ENCODE measurements at places on chromosomes 12 and 14.

DNA sequence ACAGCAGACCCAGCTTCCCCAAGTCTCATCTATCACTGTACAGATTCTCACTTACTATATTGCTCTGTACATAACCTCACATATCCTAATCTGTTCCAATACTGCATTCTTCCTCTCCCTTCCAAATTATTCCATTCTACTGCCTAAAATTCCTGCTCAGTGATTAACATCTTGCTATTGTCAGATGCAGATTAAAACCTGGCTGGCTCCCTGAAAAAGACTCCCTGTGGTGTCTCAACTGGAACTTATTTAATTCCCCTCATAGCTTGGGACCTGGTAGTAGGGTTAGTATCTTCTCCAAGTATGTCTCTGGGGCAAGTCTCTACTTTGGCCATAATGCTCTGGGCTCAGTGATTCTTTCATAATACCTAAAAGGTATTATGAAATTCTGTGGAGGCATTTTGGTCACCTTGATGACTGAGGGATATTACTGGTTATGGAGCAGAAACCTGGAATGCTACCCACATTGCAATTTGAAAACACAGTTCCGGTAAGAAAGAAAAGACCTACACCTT, 55.8 kb downstream of the PAWR start:
- DNase-seq = no peak

DNA sequence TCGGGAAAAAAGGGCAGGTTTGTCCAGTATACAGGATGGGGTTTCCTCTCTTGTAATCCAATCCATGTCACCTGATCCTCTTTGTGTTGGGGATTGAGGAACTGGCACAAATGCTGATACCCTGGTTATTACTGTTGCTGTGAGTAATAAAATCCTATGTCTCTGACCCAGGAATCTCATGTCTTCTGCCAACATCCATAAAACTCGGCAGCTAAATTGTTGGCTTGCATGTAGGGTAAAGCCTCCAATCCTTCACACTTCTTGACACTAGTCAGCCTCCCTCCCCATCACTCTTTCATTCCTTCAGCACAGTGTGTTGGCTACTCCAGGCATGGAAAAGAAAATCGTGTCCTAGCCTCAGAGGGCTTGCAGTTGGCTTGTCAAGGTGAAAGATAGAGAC, 9.2 kb upstream of the NOS1 start:
- DNase-seq = no peak

DNA sequence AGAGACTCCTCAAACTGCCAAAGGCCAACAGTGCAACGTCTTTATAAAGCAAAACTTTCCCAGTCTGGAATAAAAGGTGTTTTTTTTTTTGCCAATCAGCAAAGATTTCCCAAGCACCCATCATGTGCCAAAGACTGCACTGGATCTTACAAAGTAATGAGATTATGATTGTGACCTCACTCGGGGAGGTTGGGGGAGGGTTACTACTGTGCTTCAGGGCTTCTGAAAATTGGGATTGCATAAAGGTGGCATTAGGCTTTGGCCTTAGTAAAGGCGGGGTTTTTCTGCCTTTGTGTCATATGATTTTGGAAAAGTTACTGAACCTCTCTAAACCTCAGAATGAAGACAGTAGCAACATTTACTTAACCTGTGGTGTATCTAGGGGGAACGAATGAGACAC, 233.8 kb downstream of the DACT1 start:
- DNase-seq = no peak

DNA sequence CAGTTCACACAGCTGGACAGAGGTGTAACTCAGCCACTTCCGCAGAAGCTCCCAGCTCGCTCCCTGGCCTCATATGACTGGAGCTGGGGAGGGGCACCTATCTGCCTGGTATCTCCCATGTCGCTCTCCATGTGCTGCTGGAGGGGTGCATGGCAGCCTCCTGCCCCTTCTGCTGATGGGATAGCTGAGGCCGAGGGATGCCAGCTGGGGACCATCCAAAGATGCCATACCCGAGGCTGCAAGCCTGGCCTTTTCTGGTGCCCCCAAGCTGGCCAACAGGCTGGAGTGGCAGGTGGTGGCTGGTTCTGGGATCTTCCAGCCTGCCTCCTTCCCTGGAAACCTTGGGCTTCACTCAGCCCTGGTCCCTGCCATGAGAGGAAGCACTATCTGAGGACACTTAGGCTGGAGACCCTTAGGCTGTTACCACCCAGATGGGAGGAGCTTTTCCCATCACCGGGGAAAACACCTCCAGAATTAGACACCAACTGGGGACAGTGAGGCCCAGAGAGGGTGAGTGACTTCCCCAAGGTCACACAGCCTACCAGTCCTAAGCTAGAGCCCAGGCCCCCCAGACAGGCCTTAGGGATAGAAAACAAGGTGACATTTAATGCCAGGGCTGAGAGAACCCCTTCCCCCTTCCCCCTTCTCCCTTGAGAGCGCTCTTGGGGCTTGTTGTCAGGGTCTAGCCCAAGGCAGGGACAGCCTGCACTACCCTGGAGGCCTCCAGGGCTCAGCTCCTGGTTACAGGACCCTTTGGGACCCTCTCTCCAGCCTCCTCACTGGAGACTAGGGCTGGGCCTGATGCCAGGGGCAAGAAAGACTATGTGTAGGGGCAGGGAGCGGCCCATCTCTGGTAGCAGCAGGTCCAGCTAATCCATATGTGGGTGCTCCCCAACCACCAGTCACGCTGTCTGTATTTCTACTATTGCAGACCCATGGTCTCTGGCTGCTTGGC, 7.1 kb downstream of the DTX1 start:
- DNase-seq = no peak

DNA sequence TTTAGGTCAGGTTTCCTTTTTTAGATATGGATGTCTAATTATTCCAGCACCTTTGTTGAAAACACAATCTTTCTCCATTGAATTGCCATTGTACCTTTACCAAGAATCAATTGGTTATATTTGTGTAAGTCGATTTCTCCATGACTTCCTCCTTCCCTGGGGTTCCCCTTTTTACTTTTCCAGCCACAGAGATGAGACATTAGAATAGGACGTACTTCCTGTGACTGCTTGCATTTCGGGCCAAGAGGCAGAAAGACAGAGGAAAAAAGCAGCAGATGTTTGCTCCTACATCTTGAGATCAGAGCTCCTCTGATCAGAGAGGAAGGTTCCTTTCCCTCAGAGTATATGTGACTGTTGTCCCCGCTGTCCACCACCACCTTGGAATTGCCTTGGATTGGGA, 453.7 kb upstream of the RGS6 start:
- DNase-seq = no peak

DNA sequence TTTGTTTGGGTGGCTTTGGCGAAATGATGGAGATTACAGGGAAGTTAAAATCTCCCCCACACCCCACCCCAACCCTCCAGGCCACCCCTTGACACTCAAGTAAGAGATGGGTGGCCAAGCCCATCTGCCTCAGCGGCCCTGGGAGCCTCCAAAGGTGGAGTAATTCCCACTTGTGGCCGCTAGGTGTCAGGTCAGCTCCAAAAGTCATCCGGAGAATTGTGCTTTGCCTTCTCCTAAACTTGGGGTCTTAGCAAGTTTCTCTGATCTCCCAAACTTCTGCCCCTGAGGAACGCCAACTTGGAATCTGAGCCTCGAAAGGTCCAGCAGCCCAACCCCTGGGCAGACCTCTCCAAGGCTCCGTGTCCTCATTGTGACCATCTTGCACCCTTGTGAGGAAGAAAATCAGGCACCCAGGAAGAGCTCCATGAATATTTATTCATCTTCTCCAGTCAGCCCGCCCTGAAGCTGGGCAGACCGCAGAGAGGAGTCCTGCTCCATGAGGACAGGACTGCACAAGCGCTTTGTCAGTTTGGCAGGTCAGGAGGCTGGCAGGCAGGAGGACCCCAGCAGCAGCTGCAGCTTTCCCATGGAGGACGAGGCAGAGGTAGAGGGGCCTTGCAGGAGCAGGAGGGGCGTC, 46.7 kb downstream of the LRRC74A start:
- DNase-seq = no peak

- no peak for DNase-seq
These were observed 96.1 kb downstream of the PLXNC1 start for GRCh38 chr12:94244165-94245133.

DNA sequence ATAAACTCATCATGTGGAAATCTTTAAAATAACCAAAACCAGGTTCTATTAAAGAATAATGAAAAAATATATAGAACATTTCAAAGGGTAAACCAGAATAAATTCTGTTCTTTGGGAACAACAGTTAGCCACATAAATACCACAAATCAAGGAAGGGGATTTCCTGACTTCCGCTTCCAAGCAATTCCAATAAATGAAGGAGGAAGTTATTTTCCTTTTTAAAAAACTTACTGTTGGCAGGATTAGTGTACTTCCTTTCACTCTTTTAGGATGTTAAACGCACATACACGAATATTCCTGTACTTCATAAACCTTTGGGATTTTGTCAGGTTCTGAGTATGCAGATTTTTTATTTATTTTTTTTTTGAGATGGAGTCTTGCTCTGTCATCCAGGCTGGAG, 13.7 kb upstream of the LIMA1 start:
- DNase-seq = no peak

DNA sequence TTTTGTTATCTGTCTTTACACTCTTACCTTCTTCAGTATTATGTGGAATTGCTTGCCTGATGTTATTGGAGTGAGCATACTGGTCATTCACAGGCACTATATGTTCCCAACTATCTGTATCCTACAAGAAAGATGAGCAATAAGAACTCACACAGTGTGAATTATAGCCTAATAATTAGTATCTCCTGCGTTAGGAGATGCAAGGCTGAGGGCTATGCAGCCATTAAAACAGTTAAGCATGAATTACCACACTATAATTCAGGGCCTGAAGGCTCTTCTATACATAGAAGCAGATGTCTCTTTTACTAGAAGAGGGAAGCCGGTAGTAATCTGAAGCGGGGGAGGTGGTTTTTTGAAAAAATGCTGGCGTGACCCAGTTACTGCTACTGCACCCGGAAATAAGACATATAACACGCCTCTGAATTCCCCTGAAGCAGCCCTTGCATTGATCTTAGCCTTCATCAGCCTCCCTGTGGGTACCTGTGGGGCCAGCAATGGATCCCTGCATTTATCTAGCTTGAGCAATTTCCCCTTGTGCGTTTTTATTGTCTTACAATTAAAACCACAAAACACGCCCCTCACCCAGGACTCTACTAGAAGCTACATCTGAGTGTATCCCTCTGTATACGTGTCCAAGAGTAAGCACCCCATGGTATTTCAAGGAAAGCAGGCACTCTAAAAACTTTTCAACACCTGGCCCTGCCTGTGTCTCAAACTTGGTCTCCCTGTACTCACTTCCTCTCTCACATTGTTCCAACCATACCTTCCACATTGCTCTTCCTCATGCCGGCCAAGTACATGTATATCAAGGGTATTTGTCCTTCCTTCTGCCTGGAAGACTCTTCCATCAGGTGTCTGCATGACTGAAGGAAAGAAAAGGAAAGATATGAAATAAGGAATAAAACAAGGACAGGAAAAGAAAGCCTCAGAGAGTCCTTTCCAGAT, 210.9 kb upstream of the ARID2 start:
- no peak for DNase-seq

- no peak for DNase-seq
These were observed 20.6 kb upstream of the MYL2 start for GRCh38 chr12:110940933-110941332.

DNA sequence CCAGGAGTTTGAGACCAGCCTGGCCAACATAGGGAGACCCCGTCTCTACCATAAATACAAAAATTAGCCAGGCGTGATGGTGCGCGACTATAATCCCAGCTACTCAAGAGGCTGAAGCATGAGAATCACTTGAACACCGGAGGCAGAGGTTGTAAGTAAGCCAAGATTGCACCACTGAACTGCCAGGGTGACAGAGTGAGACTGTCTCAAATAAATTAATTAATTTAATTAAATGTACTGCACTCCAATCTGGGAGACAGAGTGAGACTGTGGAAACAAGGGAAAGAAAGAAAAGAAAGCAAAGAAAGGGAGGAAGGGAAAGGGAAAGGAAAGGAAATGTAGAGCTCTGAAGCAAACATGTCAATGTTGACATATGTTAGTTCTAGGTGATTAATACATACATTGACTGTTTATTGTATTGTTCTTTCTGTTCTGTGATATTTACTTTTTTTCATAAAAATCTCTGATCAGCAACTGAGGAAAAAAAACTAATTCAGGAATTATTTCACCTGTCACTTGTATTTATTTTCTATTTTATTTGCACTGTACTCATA, 99.6 kb downstream of the DENND5B start:
- DNase-seq = no peak

DNA sequence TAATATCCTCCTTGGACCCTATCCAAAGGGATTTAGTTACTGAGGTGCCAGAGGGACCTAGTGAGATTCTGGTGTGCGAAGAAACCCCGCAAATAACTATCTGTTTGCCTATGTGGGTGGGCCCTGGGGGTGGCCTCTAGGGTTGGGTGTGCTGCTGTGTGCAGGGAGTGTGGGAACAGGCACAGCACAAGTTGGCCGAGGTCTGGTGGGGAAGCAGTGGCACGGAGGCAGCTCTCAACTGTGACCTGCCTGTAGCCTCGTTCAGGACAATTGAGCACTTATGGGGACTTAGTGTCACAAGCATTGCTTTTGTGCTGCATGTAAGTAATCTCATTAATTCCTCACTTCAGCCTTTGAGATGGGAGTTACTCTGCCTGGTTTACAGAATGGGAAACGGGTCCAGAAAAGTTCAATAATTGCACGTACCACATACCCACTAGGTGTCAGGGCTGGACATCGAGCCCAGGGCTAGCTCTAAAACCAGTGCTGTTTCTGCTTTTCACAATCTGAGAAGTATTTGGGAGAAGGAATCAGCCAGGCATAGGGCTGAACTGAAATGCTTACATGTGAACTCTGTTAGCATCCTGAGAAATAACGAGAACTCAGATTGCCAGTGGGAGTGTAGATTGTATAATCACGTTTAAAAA, 58.8 kb downstream of the TECPR2 start:
- DNase-seq = no peak

GRCh38 chr12:48651681-48652080, 30.4 kb downstream of the KANSL2 start:
- DNase-seq = no peak

DNA sequence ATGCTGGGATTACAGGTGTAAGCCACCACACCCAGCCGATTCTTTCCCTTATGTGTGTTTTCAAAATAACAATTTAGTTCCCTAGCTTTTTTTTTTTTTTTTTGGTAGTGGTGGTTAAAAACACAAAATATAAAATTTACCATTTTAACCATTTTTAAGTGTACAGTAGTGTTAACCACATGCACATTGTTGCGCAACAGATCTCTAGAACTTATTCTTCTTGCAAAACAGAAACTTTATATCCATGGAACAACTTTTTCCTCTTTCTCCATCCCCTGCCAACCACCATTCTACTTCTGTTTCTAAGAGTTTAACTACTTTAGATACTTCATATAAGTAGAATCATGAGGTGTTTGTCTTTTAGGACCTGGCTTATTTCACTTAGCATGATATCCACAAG, 1.1 kb upstream of the NDUFA12 start:
- DNase-seq = no peak

GRCh38 chr14:62301911-62302310, 539.7 kb downstream of the SNAPC1 start:
- DNase-seq = no peak

- peak; percentile 99 for DNase-seq
These were observed 44.5 kb downstream of the PSMA6 start for GRCh38 chr14:35336494-35337268.
